ENCODE measurements at places on chromosomes 12 and 14.
A peak's percentile ranks its signal among the peaks of the same experiment; 100 is the strongest.

DNA sequence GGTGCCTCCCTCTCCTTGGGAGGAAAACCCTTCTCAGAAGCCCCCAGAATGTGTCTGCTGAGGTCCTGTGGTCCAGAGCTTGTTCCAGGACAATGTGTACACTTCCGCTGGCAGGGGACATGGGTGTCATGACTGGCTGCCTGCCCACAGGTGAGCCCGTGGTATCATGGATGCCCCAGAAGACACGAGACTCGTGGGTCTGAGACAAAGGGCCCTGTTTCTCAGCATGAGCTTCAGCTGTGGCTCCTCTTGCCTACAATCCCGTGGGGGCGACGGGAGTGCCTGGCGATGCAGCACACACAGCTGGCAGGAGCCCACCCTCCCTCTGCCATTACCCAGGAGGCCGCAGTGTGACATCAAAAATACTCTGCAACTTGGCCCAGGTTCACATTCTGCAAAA, 7.0 kb downstream of the TMEM121 start:
- DNase-seq, result no peak

DNA sequence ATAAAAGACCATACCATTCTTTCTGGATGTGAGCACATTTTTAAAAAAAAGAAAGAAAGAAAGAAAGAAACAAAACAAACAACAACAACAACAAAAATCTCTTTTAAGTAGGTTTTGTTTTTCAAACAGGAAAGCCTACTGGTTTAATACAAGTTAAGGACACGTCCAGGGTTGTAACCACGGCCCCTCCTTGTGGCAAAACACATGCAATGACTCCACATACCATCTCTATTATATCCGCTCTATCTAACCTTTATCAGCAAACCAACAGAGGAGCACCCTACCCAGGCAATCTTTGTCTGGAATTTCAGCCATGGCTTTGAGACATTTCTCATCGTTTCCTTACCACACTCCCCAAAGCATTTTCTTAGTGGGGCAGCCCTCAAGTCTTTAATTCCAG, 360.5 kb upstream of the TMPO start:
- peak; percentile 61 for DNase-seq

DNA sequence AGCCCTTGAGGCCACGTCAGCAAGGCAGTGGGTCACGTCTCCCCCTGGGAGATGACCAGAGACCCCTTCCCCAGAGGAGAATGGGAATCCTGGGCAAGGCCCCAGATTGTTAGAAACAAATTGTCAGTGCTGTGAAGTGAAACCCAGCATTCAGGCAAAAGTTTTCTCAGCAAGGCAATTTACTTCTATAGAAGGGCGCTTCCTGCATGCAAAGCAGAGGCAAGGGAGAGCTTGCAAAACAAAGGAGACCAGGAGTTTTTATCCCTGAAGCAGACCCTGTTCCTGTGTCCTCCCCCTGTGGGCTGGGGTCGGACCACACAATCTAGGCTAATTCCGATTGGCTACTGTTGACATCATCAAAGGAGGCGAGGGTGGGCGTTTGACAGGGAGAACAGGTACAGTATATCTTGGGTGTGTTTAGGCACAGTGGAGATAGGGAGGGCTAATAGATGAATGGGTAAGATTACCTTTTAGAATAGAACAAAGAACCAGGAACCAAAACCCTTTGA, 114.2 kb downstream of the RIN3 start:
- DNase-seq, result no peak

GRCh38 chr14:92538412-92538985, 24.9 kb downstream of the RIN3 start:
- DNase-seq, result no peak

DNA sequence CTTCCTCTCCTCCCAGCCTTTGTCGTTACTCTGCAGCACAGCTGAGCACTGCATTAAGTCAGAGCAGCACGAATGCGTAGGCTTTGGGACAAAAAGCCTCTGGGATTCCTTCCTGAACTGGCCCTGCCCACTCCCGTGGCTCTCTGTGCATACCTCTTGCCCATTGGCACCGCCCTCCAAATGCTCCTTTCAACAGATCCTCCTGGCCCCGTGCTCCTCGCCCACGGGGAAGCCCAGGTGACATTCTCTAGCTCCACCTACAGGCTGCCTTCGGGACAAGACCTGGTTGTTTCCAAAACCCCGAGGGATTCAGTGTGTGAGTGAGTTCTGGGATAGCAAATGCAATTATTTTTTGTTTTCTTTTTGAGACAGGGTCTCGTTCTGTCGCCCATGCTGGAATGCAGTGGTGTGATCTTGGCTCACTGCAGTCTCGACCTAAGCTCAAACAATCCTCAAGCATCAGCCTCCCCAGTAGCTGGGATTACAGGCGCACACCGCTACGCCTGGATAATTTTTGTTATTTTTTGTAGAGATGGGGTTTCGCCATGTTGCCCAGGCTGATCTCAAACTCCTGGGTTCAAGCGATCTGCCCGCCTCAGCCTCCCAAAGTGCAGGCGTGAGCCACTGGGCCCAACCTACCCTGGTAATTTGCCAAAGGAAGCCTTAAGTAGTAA, 17.9 kb upstream of the TDRD9 start:
- peak; percentile 92 for DNase-seq

GRCh38 chr12:40226705-40227104, 1.9 kb downstream of the LRRK2 start:
- no peak for DNase-seq

- no peak for DNase-seq
Measured at GRCh38 chr12:9869307-9870161, at the start of gene CLEC2B. Gene CLEC2B, minus strand, starts transcription at chr12:9869354.

GRCh38 chr14:43031598-43031997, 1424.9 kb downstream of the LRFN5 start:
- DNase-seq, result no peak

DNA sequence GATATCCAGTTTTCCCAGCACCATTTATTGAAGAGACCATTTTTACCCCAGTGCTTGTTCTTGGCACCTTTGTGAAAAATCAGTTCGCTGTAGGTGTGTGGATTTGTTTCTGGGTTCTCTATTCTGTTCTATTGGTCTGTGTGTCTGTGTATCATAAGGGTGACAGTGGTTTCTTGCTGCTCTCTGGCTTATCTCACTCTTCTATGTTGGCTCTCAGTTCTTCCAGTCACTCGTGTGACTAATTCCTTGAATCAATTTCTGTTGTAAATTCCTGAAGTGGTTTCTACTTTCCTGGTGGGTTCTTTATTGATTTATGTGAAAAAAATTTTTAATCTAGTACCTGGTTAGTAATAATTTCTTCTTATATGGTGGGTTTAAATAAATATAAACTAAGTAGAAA, 58.3 kb downstream of the OTOGL start:
- DNase-seq, result no peak

GRCh38 chr14:54451961-54452360, 10.8 kb upstream of the CNIH1 start:
- no peak for DNase-seq

- DNase-seq, result no peak
Measured at GRCh38 chr12:9948606-9949296, 16.6 kb upstream of the CLEC2A start.

DNA sequence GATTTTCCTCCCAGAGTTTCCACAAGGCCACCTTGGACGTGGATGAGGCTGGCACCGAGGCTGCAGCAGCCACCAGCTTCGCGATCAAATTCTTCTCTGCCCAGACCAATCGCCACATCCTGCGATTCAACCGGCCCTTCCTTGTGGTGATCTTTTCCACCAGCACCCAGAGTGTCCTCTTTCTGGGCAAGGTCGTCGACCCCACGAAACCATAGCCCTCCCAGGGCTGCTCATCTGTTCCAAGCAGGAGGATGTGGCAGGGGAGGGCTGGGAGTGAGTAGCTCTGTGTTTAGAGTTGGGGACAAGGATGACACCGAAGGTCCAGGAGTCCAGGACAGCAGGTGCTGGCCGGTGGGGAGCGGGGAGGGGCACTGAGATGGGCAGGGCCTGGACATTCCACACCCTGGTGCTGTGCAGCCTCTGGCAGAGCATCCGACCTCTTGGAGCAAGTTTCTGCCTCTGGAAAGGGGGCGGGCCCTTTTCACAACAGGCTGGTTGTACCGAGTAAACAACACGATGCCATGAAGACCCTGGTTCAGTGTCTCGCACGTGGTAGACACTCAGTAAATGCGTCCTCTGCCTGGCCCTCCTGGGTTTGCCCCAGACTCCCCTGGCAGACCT, 8.2 kb downstream of the SERPINA4 start:
- no peak for DNase-seq

DNA sequence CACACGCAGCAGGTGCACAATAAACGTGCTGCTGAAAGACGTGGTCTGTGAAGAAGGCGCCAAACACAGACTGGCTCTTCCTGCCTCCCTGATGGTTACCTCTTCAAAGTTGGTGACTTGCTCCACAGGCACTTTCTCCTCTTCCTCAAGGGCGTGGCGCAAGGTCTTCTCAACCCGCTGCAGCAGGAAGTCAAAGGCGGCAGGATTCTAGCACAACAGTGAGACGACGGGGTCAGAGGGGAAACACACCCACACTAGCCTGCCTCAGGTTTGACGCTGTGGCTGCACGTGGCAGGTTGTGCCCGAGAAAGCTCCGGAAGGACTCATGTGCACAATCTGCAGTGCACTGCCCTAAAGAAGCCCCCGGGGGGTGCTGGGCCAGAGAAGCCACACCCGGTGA, 15.0 kb downstream of the POLE start:
- DNase-seq, result no peak

- DNase-seq, result no peak
Measured at GRCh38 chr12:41452838-41453407, 264.8 kb downstream of the PDZRN4 start.

DNA sequence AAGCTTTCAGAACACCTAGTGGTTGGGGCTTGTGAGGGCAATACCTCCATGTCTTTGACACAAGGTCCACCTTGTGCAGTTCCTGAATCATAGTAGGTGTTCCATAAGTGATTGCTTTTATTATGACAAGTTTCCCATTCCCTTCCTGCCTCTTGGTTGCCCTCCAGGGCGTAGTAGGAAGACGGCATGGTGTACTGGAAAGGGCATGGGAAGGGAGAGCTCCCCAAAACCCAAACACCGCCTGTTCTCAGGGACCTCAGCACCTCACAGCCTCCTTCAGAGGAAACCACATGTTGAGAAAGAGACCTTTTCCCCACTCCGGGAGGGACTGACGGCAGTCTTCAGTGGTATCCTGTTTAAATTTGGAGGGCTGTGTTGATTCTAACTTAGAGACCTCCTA, 21.1 kb downstream of the EVL start:
- no peak for DNase-seq

- peak; percentile 35 for DNase-seq
Measured at GRCh38 chr14:104678346-104678745, 11.1 kb upstream of the INF2 start.

GRCh38 chr12:4106621-4107020, 166.9 kb upstream of the CCND2 start:
- no peak for DNase-seq

DNA sequence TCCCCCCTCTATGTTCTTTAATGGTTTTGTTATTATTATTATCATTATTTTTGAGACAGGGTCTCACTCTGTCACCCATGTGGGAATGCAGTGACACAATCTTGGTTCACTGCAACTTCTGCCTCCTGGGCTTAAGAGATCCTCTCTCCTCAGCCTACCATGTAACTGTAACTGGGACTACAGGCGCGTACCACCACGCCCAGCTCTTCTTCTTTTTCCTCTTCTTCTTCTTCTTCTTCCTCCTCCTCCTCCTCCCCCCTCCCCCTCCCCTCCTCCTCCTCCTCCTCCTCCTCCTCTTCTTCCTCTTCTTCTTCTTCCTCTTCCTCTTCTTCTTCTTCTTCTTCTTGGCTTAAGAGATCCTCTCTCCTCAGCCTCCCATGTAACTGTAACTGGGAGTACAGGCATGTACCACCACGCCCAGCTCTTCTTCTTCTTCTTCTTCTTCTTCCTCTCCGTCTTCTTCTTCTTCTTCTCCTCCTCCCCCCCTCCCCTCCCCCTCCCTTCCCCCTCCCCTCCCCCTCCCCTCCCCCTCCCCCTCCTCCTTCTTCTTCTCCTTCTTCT, 5.4 kb upstream of the KRT7 start:
- DNase-seq, result no peak

DNA sequence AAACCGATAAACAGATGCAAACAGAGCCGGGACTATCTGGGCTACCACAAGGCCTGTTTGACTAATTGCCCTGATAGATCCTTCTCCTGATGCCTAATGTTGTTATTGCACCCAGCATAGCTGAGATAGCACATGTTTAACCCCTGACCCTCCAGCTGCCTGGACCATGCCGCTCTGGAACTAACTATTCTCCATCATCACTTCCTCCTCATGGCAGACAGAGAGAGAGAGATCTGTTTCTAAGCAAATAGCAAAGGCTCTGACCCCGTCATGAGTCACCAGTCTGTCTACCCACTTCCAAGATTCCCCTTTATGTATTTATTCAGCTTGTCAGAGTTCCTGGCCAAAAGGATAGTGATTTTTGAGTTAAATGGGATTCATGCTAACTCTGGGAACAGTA, 58.2 kb upstream of the FLRT2 start:
- DNase-seq, result peak; percentile 4

- no peak for DNase-seq
Measured at GRCh38 chr12:12466157-12466556, 96.5 kb downstream of the DUSP16 start.

- no peak for DNase-seq
Measured at GRCh38 chr12:93183940-93184671, 193.6 kb upstream of the NUDT4 start.
